ENCODE measurements at places on chromosomes 6 and 20. TPM values are rescaled to one million over a fixed set of nuclear protein-coding genes. Genes with fewer than 3 reads are reported as not detected.

Gene EFCAB8
- under 0.01 TPM for total RNA-seq

GRCh38 chr20:61696181-61696735 is 369.4 kb downstream of the TAF4 start:
- no peak for DNase-seq

GRCh38 chr6:80637312-80637711 is 530.8 kb downstream of the BCKDHB start:
- no peak for DNase-seq

- no peak for DNase-seq
Measured at GRCh38 chr20:3646651-3647050, 16.5 kb downstream of the GFRA4 start.

Measured in lung microvascular endothelial cell (primary cell).